GM12878 (cell line): ENCODE measurements at places on chromosomes 4 and X. TPM values are rescaled to one million over a fixed set of nuclear protein-coding genes. Genes with fewer than 3 reads are reported as not detected.

DNA sequence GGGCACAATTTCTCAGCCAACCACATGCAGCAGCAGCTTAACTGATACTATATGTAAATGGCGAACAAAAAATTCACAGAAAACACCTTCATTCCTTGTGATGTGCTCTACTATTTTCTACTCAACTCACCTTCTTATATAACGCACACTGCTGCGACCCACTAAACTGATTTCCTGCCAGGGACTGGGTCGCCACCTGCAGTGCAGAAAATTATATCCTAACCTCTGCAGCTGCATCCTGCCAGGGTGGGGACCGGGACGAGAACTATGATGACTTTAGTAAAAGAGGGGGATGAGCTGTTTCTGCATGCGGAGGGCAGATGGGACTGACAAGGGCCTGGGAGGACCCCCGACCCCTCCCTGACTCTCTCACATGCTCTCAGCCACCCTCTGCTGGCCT, 27.4 kb downstream of the ABLIM2 start:
- DNase-seq, result no peak

Gene RTL9
- total RNA-seq, result 0.19 and 0.21 TPM in 2 replicates

Gene FRG1
- 44.6 and 48.4 TPM in 2 replicates for total RNA-seq

DNA sequence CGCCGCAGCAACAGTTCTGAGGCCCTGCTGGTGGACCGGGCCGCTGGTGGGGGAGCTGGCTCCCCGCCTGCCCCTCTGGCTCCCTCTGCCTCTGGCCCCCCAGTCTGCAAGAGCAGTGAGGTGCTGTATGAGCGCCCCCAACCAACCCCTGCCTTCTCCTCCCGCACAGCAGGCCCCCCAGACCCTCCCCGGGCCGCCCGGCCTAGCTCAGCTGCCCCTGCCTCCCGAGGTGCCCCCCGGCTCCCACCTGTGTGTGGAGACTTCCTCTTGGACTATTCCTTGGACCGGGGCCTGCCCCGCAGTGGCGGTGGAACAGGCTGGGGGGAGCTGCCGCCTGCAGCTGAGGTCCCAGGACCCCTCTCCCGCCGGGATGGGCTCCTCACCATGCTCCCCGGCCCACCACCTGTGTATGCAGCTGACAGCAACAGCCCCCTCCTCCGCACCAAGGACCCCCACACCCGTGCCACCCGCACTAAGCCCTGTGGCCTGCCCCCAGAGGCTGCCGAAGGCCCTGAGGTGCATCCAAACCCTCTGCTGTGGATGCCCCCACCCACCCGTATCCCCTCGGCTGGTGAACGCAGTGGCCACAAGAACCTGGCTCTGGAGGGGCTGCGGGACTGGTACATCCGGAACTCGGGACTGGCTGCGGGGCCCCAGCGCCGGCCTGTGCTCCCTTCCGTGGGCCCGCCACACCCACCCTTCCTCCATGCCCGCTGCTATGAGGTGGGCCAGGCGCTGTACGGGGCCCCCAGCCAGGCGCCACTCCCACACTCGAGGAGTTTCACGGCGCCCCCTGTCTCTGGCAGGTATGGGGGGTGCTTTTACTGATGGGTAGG, 6.3 kb downstream of the PRAF2 start:
- no peak for DNase-seq

- no peak for DNase-seq
These were observed 419.6 kb upstream of the TENM3 start for GRCh38 chr4:181823645-181824044.

- DNase-seq, result no peak
These were observed 36.6 kb downstream of the RASSF6 start for GRCh38 chr4:73583666-73584065.

Gene STK32B
- not detected in 2 replicates for total RNA-seq

GRCh38 chr4:150049682-150050081, 28.6 kb upstream of the DCLK2 start:
- no peak for DNase-seq

DNA sequence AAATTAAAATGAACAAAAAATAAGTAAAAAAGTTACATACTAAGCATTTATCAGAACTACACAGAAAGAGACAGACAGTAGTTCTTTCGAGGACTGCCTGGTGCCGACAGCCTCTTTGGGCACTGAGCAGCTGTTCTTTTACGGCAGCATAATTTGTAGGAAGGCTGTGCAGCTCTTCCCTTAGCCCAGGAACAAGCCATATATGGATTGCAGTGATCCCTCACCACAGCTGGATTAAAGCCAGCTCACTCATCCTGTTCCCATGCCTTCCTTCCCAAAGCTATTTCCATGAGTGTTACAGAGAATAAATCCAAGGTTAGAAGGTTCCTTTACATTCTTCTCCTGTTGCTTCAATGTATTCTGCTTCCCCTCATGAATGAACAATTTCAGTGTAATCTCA, 71.7 kb downstream of the DDX60L start:
- DNase-seq, result no peak

Gene CT45A2
- total RNA-seq, result not detected in 2 replicates

Gene SLC26A1
- total RNA-seq, result not detected in 2 replicates

GRCh38 chr4:115671581-115671980, 558.2 kb upstream of the NDST4 start:
- no peak for DNase-seq

DNA sequence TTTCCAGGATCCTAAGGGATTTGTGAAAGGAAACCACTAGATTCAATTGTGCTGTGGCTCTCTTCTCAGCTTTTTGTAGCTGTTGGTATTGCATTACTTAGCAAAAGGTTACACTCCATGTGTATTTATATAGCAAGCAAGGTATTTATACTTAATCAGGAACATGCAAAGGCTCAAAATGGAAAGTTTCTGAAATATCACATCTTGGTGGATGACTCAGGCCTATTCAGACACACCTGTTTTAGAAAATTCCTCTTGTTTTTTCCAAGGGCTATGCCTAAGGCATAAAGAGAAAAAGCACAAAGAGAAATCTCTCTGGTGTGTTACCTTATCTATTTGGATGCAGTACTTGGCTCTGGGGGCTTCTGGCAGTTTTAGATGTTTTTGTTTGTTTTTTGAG, 144.4 kb upstream of the GALNT7 start:
- DNase-seq, result no peak

DNA sequence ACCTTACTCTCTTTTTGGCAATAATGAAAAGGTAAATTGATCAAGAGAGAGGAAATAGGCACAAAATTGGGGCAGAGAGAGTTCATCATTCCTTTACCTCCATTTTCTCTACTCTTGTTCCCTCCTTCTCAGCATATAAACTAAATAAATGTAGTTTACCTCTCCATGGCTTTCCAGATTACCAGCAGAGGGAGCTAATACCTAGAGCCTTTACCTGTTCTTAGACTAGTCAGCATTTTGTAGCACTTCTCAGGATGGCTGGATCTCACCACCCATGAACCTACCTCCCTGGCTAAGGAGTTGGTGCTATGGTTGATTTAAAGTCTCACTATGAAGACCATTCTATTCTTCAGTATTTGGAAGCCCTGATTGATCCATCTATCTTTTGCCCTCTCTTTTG, 15.7 kb downstream of the OFD1 start:
- DNase-seq, result no peak

Gene CCNB3
- 0.10 and 0.16 TPM in 2 replicates for total RNA-seq

DNA sequence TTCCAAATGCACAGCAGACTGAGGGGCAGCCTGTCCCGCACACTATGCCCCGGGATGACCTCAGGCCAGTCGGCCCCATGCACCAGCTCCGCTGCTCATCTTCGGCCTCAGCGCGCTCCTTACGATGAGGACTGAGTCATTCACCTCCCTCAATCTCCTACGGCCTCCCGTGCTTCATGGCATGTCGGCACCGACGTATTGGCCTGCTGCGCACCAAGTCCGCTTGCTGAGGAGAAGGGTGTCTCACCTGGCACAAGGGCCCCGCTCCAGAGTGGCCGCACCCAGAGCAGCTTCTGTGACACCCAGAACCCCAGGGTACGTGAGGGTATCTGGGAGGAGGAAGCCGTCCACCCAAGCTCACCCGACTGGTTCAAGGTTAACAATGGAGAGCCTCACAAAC, 35.5 kb downstream of the GAK start:
- DNase-seq, result no peak

DNA sequence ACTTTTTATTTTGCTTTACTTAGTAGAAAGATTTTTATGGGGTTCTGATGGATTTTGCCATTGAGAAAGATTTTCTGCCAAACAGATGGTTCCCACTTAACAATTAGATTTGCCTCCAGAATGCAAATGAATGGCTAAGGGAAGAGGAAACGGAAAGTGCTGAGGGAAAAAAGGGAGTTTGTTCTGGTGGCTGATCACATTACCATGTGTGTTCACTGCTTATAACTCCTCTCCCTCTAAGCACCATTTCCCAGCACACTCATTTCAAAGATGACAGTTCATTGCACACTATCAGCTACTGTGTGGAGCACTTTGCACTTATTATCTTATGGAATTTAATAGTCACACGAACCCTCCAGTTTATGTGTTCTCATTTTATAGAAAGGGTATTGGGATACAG, 68.0 kb upstream of the GRID2 start:
- DNase-seq, result no peak

Gene ARSJ
- total RNA-seq, result not detected in 2 replicates

DNA sequence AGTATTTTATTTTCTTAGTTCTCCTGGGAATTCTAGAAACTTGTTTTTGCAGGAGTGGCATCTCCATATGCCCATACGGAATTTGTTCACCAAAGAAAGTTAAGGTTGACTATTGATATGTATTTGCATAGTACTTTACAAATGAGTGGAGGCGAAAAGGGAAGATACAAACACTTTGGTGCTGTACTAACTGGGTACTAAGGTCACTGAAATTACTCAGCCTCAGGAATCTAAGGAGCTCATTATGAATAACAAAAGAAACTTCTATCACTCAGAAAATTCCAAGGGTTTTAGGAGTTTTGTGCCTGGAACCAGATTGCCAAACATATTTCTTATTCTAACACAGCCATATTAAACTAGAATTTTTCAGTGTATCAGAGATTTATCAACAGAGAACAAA, 27.4 kb upstream of the TMPRSS11B start:
- DNase-seq, result no peak

DNA sequence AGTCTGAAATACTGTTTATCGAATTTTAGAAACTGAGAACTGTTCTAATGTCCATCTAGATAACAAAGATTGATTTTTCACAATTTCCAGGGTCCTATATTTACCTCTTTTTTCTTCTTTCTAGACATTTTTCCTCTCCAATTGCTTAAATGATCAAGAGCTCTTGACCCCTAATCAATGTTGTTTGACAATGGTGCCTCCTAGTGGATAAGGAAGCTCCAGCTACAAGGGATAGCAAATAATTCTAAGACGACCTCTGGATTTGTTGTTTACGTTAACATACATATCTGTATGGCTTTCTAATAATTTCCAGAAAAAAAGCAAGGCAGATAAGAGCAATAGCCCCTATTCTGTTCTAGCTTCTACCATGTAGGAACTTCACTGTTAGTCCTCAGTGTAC, 35.8 kb downstream of the GPR82 start:
- no peak for DNase-seq

GRCh38 chr4:680928-681645, 6.7 kb downstream of the MYL5 start:
- DNase-seq, result no peak

GRCh38 chr4:170134821-170135220, 45.1 kb upstream of the AADAT start:
- no peak for DNase-seq

Gene AIFM1
- 77.5 and 80.9 TPM in 2 replicates for total RNA-seq

DNA sequence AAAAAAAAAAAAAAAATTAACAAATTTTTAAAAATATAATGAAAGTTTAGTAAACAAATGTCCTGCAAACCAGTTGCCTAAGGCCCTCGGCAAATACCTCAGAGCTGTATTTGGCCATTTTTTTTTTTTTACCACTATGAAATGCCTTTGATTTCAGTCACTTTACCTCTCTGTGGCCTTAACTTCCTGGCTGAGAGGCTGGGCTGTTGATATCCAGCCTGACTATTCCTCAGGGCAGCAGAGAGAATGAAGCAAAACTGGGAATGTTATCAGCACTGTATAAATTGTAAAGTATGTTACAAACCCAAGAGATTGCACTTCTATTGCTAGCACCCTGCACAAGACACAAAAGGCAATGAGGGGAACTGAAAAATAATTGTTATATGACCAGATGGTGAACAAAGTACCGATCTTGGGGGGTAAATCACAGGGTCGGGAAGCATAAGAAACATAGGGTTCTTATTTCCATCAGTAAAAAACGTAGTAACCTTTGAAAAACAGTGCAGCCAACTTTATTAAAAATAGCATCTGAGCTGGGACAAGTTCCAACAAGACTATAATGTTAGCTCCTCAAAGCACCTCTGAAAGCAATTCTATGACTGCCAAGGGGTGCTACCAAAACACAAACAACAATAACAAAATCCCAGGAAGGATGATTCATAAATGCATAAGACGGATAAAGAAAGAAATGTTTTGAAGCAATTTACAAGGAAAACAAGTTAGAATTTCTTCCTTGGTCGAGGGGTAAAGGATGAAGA, 18.1 kb downstream of the USP46 start:
- DNase-seq, result no peak

Gene PAGE1
- not detected in 2 replicates for total RNA-seq

Gene PHOX2B
- total RNA-seq, result not detected in 2 replicates

GRCh38 chr4:42640613-42641012, 16.3 kb downstream of the ATP8A1 start:
- no peak for DNase-seq

DNA sequence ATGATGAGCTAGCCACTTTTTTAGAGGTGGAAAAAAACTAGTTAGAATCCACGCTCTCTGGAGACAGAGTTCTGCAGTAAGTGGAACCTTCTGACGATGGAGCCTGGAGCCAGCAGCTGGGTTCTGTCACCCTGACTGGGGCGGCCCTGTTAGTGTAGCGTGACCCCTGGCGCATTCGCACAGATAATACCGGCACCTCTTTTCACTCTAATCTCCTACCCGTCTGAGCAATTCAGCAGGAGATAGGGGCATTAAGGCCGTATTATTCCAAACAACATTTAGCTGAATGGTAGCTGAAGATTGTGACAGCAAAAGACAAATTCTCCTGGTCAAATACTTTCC, 292.6 kb downstream of the FBXO8 start:
- no peak for DNase-seq

Gene ZMAT1
- total RNA-seq, result 1.8 and 1.9 TPM in 2 replicates

DNA sequence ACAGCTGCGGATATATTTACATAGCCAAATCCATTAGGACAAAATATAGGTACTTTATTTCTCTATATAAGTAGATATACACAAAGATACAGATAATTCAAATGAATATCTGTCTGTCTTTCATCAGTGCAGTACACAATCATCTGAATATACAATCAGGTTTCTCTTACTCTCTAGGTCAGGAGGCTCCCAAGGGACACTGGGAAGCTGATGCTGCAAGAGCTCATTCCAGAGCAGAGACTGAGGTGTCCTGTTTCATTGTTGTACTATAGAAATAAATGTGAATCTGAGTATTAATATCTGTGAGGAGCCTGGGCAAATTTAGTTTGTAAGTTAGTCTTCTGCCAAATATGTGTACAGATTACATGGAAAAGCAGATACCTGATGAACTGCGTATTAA, 4.2 kb downstream of the TLL1 start:
- no peak for DNase-seq

DNA sequence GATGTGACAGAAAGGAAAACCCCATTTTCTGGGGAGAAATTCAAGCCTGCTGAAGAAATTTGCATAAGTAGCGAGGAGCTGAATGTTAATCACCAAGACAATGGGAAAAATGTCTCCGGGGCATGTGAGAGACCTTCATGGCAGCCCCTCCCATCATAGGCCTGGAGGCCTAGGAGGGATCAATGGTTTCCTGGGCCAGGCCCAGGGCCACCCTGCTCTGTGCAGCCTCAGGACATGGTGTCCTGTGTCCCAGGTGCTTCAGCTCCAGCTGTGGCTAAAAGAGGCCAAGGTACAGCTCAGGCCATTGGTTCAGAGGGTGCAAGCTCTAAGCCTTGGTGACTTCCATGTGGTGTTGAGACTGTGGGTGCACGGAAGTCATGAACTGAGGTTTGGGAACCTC, 31.2 kb downstream of the ETDB start:
- DNase-seq, result no peak

Gene ZNF674
- total RNA-seq, result 2.7 and 3.3 TPM in 2 replicates

GRCh38 chr4:184988611-184989010, 29.7 kb upstream of the HELT start:
- no peak for DNase-seq
